Stimulated activated CD4-positive, alpha-beta T cell treated with anti-CD3 and anti-CD28 coated beads, Interleukin-2, amount 100 ng/mL, for 48 hours (primary cell): ENCODE measurements at places on chromosomes 11 and 22.

GRCh38 chr11:45486461-45486860 lies 179.0 kb downstream of the CHST1 start:
- no peak for DNase-seq

GRCh38 chr22:22936915-22937656 lies 49.5 kb downstream of the IGLL5 start:
- DNase-seq: no peak

DNA sequence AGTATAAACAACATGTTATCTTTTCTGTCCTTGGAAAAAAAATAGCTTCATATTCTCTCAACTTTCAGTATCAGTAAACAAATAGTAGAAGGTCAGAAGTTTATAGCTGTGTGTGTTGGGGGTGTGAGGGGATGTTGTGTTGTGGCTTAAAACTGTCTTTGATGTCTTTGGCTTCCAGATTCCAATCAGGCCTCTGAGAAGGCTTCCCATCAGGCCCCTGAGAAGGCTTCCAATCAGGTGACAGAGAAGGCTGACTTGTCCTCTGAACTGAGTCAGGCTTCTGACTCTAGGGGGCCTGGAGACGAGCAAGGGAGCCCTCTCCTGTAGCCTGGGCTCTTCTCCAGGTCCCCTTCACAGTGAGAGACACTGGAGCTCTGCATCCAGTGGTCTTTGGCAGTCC lies 9.3 kb downstream of the MTFP1 start:
- no peak for DNase-seq

GRCh38 chr11:811446-812245 lies 1.9 kb downstream of the RPLP2 start:
- no peak for DNase-seq

- DNase-seq: no peak
These were observed 11.1 kb downstream of the APOL3 start for GRCh38 chr22:36149441-36149840.

DNA sequence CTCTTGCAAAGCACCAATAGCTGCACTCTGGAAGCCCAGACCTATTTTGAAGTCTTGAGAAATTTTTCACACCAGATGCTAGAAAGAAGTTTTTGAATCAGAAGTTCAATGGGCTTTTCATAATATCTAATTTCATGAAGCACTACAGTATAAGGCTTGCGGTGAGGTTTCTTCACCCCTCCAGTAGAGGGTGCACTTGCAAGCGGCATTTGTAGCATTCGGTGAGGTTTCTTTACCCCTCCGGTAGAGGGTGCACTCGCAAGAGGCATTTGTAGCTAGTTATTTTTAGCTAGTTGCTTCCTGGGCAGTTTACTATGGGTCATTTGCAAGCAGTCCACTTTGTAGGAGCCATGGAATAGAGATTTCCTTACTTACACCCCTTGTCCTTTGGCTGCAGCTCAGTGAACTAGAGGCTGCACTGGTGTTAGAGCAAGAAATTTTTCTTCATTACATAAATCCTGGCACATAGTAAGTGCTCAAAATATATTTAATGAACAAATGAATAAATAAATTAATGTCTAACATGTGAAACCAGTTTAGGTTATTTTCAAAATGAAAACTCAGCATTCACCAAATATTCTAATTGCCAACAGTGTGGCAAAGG lies 7.8 kb upstream of the NOX4 start:
- no peak for DNase-seq

- DNase-seq: no peak
These were observed 79.6 kb downstream of the ABTB2 start for GRCh38 chr11:34278175-34278574.
